ENCODE measurements at places on chromosomes 7 and 10. TPM values are rescaled to one million over a fixed set of nuclear protein-coding genes. Genes with fewer than 3 reads are reported as not detected.

SLC39A12 gene
- 18.0 TPM for total RNA-seq

TACR2 gene
- not detected for total RNA-seq

DPYSL4 gene
- 55.0 TPM for total RNA-seq

CALCR gene
- total RNA-seq, result 0.38 TPM

NEUROD6 gene
- 0.93 TPM for total RNA-seq

DNAJC9 gene
- total RNA-seq, result 34.0 TPM

TEX47 gene
- not detected for total RNA-seq

C10orf95 gene
- total RNA-seq, result 0.93 TPM

AGMO gene
- 0.27 TPM for total RNA-seq

IFIT1 gene
- total RNA-seq, result 17.8 TPM

HOXA9 gene
- not detected for total RNA-seq

PCLO gene
- total RNA-seq, result 34.6 TPM

CDK6 gene
- total RNA-seq, result 69.9 TPM

SUN3 gene
- not detected for total RNA-seq

AKR1C8 gene
- 0.27 TPM for total RNA-seq

HYAL4 gene
- total RNA-seq, result not detected

HTR7 gene
- 1.2 TPM for total RNA-seq

MDFIC gene
- total RNA-seq, result 48.0 TPM

ANXA8 gene
- 0.88 TPM for total RNA-seq

IKZF1 gene
- total RNA-seq, result 4.4 TPM

MRLN gene
- total RNA-seq, result 23.1 TPM

NEUROG3 gene
- not detected for total RNA-seq

PLEKHS1 gene
- total RNA-seq, result 0.77 TPM

NODAL gene
- 1.3 TPM for total RNA-seq

TFR2 gene
- total RNA-seq, result 6.2 TPM

PON2 gene
- total RNA-seq, result 109 TPM

COL1A2 gene
- 6,947 TPM for total RNA-seq

SH2D4B gene
- not detected for total RNA-seq

STEAP4 gene
- total RNA-seq, result 20.4 TPM

KCNIP2 gene
- total RNA-seq, result 12.5 TPM

BBS9 gene
- 98.9 TPM for total RNA-seq

LRRC18 gene
- not detected for total RNA-seq

EBLN1 gene
- not detected for total RNA-seq

PON1 gene
- total RNA-seq, result not detected

SPAM1 gene
- total RNA-seq, result not detected

AKR1E2 gene
- total RNA-seq, result 22.1 TPM

UCMA gene
- total RNA-seq, result not detected

TMEM176A gene
- total RNA-seq, result 15.6 TPM

WNT2 gene
- 2.6 TPM for total RNA-seq

TUBAL3 gene
- total RNA-seq, result 0.49 TPM

BAG3 gene
- 11.4 TPM for total RNA-seq

PTF1A gene
- 2.8 TPM for total RNA-seq

LOXL4 gene
- total RNA-seq, result 7.9 TPM

PNLIP gene
- not detected for total RNA-seq

ANKRD61 gene
- total RNA-seq, result not detected

SPDYE2B gene
- not detected for total RNA-seq

HOXA10 gene
- total RNA-seq, result not detected
